ENCODE measurements at places on chromosomes 16 and 17.

DNA sequence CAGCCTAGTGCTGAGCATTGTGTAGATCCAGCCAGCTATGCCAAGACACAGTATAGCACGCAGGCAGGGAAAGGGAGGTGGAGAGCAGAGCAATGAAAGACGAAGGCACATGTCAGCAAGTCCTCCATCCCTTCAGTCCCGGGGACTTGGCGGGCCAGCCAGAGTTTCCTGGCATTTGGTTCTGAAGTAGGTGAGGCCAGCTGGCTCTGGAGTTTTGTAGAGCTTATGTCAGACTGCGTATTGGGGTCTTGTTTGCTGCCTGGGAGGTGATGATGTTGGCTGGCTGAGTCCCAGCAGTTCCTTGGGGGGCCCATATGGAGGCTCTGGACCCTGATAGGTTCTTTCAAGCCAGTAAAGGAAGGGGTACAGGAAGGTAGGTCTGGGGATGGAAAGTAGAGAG is 55.7 kb upstream of the AKTIP start:
- no peak for DNase-seq

DNA sequence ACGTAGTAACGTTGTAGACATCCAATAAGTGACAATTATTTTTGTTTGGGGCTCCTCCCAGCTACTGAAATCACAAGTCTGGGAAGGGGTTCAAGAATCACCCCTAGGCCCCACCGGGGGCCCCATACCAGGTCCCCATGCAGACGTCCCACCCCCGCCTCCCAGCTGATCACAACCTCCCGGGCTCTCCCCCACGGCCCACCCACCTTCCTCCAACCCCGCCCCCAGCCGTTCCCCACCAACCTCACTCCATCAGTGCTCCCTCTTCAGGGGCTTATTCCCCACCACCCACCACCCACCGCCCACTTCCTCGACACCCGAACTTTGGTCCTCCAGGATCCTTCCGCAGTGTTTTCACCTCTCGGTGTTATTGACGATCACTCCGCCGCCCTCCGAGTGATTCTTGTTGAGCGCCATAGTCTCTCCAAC is 240 bp downstream of the WBP2 start:
- no peak for DNase-seq

GRCh38 chr16:85391175-85391707 is 221.9 kb upstream of the GSE1 start:
- DNase-seq, result no peak

- DNase-seq, result no peak
Observed at GRCh38 chr17:514584-514983, 162.0 kb upstream of the RPH3AL start.

DNA sequence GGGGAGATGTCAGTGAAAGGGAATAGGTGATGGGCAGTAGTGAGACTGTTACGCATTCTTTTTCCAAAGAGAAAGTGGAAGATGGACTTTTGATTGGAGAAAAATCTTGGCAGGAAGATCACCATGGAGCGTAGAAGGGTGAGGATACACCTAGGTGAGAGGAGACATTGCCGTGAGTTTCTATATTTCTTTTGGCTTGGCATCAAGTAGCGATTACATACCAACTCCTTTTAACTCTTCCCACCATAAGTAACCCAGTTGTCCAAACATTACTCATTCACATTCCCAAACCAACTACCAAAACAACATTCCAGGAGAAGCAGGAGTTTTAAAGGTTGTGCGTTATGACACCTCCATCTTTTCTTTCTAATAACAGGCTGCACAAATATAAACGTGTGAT is 10.7 kb upstream of the KRT28 start:
- DNase-seq, result no peak

GRCh38 chr17:41446806-41447205 is 6.0 kb upstream of the KRT38 start:
- DNase-seq, result no peak

DNA sequence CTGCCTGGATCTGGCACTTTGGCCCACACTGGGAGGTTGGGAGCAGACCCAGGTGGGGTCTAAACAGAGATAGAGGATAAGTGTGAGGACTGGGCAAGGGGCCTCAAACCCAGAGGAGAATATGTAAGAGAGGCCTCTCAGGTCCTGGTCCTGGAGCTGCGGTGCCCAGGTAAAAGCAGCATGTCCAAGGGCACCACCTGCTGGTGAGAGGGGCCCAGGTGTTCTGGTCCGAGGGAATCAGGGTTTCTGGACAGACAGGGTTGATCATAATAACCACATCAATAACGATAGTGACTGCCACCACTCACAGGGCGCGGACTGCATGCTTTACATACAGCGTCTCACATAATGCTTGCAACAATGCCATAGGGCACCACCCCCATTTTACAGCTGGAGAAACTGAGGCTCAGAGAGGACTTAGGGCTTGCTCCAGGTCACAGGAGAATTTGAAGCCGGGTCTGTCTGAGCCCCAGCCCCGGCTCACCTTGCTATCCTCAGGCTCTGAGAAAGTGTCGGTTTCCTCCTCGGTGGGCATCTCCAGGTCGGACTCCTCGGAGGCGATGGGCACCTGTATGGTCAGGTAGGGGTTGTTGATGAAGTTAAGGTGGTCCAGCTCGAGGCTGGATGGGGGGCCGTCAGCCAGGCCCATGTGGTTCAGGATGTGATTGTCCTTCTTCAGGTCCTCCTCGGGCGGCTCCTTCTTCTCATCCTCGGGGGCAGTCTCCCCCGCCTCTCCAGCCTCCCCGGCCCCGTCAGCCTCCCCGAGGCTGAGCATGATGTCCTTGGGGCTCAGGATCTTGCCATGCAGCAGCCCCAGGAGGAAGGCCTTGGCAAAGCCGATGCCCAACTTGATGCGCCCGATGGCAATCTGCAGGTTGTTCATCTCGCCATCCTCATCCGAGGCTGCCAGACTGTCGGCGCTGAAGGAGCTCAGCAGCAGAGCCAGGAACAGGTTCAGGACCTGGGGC is 19.1 kb upstream of the CD79B start:
- DNase-seq, result no peak

DNA sequence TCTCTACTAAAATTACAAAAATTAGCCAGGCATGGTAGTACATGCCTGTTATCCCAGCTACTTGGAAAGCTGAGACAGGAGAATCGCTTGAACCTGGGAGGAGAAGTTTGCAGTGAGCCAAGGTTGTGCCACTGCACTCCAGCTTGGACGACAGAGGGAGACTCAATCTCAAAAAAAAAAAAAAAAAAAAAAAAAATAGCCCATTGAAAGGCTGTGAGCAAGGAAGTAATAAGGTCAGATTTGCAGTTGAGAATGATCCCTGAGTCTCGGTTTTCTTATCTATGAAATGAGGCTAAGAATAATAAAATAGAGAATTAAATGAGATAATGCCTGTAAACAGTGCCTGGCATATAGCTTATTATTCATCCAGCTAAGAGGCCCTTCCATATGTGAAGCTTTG is 1.3 kb upstream of the PDK2 start:
- no peak for DNase-seq

DNA sequence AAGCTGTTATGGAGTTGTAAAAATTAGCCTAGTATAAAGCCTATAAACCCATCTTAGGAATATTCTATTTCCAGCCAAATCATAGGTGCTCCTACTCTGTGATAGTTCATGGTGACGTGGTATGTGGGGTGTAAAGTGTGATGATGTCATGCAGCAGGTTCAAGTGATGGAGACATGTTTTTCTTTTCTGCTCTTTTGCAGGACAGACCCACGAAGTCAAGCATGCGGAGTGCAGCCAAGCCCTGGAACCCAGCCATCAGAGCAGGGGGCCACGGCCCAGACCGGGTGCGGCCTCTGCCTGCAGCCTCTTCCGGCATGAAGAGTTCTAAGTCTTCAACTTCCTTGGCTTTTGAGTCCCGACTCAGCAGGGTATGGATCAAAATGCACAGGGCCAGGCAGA is 87.3 kb downstream of the SPECC1 start:
- DNase-seq, result no peak

GRCh38 chr17:57916925-57917858 is 38.0 kb downstream of the CUEDC1 start:
- DNase-seq, result no peak

GRCh38 chr17:19904924-19905323 is 37.2 kb upstream of the ULK2 start:
- no peak for DNase-seq

DNA sequence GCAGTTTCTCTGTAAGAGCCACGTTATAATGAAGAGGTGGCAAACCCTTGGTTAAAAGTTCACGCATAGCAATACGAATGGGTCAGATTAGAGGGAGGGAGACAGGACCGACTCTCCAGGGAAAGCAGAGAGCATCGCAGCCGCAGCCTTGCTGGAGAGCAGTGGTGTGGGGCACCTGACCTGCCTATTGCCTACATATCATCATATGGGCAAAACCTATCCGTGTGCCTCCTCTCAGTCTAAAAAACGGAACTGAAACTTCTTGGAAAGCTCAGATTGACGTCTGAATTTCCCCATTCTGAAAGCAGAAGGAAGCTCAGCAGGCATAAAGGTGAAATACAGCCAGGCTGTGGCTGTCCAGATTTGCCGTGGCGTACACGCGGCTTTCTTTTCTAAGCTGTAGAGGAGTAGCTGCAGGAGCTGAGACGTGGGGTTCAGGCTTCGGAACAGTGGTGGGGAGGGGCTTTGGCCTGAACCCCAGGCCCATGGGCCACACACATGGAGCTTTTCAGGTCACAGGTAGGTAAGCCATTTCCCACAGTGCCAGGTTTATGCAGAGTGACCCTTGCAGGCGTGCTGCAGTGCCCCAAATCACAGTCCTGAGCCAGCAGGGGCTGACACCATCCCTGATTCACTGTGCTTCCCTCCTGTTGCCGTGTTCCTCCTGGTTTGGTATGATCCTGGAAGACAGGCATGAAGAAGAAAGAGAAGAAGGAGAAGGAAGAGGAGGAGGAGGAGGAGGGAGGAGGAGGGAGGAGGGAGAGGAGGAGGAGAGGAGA is 41.6 kb upstream of the TNRC6C start:
- DNase-seq, result no peak

DNA sequence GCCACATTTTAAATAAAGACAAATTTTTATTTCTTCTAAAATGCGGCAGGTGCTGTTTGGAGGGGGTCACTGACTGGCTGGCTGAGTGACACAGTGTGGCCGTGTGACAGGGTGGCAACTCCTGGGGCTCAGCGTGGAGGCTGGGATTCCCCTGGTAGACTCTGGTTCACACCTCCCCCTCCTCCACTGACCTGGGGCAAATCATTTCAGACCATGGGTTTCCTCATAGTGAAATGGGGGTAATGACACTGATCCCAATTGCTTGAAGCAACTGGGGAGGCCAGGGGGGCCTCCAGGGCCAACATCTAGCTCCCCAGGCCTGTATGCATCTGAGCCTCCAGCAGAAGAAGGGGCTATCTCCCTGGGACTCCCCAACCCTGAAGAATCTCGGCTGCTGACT is 6.6 kb downstream of the HSD11B2 start:
- DNase-seq, result no peak

GRCh38 chr17:78000341-78000740 is 41.8 kb downstream of the TNRC6C start:
- no peak for DNase-seq

DNA sequence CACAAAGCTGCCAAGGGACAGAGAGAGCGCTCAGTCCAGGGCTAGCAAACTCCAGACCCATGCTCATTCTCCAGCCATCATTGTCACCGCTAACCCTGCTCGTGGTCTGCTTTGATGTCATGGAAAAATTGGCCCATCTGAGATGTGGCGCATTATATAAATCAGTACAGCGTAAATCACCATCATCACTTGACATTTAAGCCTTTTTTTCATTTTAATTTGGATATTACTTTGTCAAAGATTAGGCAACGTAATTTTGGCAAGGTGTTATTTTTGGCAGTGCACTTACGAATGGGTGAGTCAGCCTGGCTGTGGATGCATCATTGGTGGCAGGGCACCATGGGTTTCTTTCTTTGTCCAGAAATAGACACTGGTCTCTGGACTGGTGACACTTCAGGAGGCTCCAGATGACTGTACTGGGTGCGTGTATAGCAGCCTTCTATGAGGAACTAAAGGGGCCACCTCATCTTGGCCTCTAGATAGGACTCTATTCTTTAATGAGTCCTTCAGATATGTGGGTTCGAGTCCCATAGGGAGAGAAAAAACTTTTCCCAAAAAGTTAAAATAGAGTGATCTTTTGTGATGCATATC is 166.3 kb downstream of the MSI2 start:
- no peak for DNase-seq

GRCh38 chr17:79188048-79188447 is 113.4 kb downstream of the ENGASE start:
- no peak for DNase-seq

GRCh38 chr16:10862438-10862837 is 14.6 kb upstream of the CIITA start:
- no peak for DNase-seq

DNA sequence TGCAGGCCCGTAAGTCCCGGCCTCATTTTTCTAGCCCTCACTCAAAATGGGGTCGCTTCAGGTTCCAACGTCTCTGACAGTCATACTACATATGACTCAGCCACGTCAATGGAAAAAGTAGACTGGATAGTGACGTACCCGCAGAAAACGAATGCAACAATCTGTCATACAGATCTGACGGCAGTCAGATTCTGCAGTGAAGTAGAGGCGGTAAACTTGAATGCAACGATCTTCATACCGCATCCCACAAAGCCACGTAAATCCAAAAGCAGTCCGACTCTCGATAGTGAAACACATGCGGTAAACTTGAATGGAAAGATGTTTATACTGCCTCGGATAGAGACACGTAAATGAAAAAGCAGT is 38.4 kb upstream of the ARL4D start:
- DNase-seq, result no peak

GRCh38 chr16:58138852-58139251 is 9.7 kb upstream of the CFAP20 start:
- no peak for DNase-seq

DNA sequence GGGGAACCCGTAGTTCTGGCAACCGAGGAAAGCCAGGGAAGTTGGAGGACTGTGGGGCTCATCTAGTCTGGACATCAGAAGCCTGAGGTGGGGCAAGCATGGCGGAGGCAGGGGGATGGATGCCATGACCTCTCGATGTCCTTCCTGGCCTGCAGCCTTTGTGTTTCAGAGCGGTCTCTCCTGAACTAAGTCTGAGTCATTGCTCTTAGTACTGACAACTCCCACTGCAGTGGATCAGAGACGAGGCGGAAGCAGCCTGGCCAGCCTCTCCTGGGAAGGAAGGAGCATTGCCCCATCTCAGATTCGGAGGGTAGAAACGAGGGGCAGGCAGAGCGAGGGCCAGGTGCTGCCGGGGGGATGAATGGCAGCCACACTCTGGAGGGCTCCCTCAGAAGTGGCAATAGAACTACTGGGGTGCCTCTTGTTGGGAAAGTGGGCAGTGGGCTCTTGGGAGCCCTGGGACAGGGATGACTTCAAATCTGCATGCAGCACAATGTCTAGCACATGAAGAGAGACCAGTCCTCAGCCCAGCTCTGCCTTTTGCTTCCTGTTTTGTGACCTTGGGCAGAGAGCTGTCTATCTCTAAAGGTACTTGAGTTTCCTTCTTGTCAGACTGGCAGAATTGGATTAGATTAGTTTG is 3.6 kb upstream of the STAC2 start:
- DNase-seq, result no peak

DNA sequence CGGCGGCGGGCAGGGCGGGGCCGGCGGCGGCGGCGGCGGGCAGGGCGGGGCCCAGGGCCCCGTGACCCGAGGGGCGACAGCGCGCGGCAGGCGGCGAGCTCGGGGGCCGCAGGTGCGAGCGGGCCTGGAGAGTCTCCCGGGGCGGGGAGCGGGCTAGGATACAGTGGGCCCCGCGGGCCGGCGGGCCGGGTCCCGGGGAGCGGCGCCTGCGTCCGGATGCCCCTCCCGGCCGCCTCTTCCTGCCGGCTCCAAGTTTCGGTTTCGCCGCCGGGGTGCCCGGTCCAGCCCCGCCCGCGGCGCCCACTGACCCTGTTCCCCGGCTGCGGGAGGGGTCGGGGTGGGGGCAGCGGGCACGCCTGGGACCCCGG is at the start of gene RNF213:
Gene RNF213, plus strand, starts transcription at position 62 of the 368 bp plus-strand sequence. CDS start 2,830 bp downstream, outside the sequence.
- DNase-seq, result no peak
